IPS DF 19.7 (cell line): ENCODE measurements at places on chromosomes 12 and 14.

GRCh38 chr12:71478270-71478669, 38.7 kb downstream of the LGR5 start:
- no peak for DNase-seq

- no peak for DNase-seq
Observed at GRCh38 chr14:105498430-105499255, 7.6 kb downstream of the TEDC1 start.

DNA sequence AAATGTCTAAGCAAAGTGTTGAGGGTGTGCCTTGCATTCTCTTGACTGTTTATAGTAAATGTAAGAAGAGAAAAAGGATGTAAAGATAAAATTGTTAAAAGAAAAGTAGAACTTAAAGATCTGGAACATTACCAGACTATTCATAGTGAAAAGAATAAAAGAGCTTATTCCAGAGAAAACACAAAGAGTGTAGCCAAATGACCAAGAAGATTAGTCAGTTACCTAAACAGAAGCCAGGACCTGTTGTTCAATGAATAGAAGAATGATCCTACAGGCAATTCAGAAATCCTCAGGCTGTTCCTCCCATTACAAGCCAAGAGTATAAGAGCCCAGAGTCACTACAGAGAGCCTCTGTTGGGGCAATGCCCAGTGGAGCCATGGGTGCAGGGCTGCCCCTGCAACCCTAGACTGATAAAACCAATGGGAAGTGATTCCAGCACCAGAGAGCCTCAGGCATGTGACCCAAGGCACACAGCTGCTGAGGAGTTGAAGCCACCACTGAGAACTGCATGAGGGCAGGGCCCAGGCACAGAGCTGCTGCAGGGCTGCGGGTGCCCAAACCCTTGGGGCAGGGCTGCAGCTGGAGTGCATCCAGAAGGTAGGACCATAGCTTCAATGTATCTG, 91.1 kb upstream of the SLC38A4 start:
- DNase-seq, result no peak

DNA sequence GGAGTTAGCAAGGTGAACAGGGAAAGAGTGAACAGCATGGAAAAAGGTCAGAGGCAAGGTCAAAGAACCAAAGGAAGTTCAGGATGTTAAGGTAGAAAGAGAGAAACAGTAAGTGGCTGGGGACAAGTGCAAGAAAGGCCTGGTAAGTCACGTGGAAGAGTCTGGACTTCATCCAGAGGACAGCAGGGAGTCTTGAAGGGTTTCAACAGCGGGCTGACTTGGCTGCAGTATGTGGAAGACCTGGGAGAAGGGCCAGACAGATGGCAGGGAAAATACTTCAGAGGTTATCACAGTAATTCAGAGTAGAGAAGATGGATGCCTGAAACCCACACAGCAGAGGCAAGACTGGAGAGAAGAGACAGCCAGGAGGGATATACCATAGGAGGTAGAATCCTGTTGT, 34.0 kb downstream of the CIT start:
- no peak for DNase-seq

- no peak for DNase-seq
Observed at GRCh38 chr12:101619026-101619786, 24.4 kb downstream of the MYBPC1 start.

DNA sequence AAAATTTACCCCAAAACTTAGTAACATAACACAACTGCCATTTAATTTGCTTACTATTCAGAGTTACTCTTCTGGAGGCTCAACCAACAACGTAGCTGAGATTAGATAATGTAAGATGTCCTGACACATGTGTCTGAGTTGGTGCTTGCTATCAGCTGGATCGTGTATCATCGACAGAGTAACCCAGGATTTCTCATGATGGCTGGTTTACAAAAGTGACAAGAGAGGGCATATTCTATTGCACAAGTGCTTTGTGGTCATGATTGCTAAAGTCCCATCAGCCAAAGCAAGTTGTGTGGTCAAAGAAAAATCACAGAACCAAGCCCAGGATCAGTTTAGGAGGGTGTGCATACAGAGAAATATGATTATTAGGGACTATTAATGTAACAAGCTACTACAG, 73.4 kb downstream of the CAPZA3 start:
- DNase-seq, result no peak

DNA sequence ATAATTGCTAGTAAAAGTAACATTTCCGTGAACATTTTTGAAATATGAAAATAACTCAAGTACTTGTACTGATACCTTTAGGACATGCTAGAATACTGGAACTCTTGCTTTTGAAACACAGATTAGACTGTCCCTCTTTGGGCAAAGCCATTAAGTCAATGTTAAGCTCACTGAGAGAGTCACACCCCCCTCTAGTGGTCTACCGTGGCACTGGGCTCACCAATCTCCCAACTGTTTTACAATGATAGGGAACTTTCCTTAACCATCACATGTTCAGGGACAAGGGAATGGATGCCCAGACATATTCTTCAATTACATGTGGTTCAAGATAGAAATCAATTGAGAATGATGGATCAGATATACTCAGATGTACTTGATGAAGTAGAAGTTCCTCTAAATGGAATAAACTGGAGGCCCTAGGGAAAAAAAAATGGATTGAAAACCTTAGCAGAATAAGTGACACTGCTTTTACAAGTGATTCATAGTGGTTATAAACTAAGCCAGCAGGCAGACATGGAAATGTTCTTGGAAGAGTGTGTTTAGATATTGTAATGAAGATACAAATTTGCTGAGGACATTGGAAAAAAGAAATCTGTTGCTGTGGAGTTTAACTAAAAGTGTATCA, 17.8 kb downstream of the NANOG start:
- DNase-seq, result peak; percentile 50

- DNase-seq, result no peak
Observed at GRCh38 chr12:97288531-97288930, 174.1 kb upstream of the RMST start.

GRCh38 chr12:131929581-131930456, 743 bp downstream of the PUS1 start:
- DNase-seq, result no peak

DNA sequence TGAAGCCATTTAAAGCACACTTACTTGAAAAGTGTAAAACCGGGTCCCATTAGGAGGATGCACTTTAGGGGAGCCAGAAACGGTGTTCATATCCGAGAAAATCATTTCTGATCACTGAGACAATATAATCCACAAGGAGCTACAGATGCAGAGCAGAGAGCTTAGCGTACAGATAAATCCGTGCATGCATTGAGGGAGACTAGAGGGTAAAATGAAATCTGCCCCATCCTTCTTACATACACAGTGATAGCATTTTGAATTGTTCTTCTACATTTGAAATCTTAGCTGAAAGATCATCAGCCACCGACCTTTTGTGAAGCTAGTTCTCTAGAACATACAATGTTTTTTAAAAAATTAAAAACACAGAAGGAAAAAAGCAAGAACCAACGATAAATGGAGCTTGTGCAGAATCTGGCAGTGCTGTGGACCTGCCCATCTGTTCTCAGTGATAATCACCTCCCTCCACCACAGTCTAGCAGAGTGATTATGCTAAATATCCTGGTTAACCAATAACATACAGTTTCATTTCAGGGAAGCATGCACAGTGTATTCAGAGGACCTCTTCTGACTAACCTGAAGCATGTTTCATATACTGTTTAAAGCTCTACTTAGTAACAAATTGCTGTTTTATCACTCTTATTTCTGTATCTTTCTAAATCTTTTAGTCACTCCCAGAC, 161.1 kb downstream of the PPFIA2 start:
- DNase-seq, result no peak

GRCh38 chr12:46483572-46484395, 111.2 kb upstream of the SLC38A2 start:
- DNase-seq, result no peak

GRCh38 chr12:63042646-63043045, 107.7 kb upstream of the PPM1H start:
- DNase-seq, result no peak

GRCh38 chr14:59630288-59630963, 53.8 kb upstream of the CCDC175 start:
- no peak for DNase-seq

DNA sequence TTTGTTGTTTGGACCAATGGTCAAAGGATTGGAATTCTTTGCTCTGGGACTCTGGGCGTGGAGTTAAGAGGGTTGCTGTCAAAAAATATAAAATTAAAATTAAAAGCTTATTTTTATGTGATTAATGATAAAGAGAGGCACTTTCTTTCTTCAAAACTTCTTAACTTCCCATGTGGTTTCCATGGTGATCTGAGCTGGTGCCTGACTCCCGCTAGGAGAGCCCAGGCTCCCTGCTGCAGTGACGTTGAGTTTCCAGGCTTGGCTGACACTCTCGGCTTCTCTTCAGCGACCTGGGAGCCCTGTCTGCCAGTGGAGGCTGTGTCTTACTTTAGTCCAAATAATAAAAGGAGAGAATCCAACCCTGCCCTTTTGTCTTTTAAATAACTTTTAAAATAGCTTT, 84.4 kb downstream of the GALC start:
- no peak for DNase-seq

DNA sequence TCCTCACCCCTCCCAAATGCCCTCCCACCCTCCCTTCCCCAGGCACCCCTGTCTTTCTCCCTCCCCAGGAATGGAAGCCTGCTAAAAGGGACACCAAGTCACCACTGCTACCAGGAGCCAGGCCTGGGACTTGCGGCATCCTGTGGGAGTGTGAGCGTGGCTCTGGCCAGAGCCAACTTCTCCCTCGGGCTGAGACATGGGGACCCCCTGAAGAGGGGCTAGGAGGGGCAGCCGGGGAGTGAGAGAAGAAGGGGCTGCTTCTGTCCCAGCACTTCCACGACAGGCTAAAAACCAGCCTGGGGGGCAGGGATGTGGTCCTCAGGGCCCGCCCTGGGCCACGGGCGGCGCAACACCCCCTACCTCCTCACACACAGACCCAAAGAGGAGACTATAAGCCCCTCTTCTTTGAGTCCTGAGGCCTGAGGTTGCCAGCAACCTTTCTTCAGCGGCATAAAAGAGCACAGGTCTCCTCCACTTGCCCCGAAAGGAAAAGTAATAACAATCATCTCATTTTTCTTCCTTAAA, 278.9 kb downstream of the DPF3 start:
- DNase-seq, result no peak

- DNase-seq, result no peak
Observed at GRCh38 chr14:68758301-68758700, 34.6 kb downstream of the ZFP36L1 start.

DNA sequence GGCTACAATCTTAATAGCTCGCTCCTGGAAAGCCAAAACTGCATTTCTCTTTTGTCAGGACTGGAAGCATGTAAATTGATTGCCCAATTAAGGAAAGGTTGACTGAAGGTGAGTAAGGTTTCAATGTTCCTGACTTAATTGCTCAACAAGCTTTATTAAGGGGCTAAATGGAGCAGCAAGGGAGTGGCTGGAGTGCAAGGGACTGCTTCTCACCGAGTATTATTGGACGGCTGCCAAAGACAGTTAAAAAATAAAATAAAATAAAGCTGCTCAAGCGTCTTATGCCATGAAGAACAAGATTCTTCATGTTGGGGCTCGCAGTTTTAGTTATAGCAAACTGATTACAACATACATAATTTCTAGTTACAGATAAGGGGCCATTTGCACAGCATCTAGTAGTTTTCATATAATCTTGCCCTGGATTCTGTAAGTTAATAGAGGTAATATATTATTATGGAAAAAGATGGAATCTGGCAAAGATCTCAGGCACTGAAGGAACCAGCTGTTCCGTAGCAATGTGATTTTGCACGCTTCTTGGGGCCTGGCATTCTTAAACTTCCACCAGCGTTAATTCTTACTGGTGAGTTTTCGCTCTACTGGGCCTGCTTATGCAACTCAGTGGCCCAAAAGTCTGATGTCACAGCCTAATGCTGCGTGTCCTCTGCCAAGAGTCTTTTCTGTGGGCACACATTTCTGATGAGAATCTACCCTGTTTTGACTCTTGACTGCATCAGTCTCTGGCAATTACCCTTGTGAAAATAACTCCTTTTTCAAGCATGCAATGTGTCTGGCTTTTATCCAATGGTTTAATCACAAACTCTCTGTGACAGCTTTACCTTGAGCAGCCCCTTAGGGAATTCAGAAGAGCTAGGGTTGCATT, 108.5 kb downstream of the SLC38A1 start:
- no peak for DNase-seq

- DNase-seq, result no peak
Observed at GRCh38 chr12:3087758-3088650, 10.8 kb downstream of the TSPAN9 start.

DNA sequence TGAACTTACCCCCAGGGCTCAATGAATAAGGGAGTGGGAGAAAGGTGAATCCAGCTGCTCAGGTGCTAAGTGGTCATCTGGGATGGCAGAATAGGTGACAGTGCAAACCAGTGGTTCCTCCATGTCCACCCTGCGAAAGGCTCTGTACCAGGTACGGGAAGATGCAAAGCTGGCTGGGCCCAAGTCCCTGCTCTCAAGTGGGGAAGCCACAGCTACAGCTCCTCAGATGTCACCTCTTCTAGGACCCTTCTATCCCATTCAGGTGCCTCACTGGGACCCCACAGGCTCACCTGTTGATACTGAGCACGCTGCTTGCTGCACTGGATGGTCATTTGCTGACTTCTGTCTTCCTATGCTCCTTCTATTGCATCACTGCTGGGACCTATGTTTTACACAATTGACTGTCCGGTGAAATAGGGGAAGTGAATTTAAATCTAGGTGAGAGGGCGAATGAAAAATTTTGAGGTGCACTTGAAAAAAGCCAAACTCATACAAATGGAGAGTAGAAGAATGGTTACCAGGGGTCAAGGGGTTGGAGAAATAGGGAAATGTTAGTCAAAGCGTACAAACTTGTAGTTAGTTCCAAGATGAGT, 20.3 kb upstream of the PPP4R4 start:
- no peak for DNase-seq

- DNase-seq, result no peak
Observed at GRCh38 chr12:27602516-27602915, 78.5 kb downstream of the PPFIBP1 start.

DNA sequence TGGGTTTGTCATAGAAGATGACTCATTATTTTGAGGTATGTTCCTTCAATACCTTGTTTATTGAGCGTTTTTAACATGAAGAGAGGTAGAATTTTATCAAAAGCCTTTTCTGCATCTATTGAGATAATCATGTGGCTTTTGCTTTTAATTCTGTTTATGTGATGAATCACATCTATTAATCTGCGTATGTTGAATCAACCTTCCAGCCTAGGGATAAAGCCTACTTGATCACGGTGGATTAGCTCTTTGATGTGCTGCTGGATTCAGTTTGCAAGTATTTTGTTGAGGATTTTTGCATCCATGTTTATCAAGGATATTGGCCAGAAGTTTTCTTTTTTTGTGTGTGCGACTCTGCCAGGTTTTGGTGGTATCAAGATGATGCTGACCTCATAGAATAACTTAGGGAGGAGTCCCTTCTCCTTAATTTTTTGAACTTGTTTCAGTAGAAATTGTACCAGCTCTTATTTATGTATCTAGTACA, 602.6 kb downstream of the SNAPC1 start:
- DNase-seq, result no peak

GRCh38 chr14:69039288-69039628, 60.2 kb upstream of the ACTN1 start:
- DNase-seq, result no peak

GRCh38 chr14:99420711-99421110, 59.9 kb downstream of the SETD3 start:
- no peak for DNase-seq
